ENCODE measurements at places on chromosomes 1 and 21.

DNA sequence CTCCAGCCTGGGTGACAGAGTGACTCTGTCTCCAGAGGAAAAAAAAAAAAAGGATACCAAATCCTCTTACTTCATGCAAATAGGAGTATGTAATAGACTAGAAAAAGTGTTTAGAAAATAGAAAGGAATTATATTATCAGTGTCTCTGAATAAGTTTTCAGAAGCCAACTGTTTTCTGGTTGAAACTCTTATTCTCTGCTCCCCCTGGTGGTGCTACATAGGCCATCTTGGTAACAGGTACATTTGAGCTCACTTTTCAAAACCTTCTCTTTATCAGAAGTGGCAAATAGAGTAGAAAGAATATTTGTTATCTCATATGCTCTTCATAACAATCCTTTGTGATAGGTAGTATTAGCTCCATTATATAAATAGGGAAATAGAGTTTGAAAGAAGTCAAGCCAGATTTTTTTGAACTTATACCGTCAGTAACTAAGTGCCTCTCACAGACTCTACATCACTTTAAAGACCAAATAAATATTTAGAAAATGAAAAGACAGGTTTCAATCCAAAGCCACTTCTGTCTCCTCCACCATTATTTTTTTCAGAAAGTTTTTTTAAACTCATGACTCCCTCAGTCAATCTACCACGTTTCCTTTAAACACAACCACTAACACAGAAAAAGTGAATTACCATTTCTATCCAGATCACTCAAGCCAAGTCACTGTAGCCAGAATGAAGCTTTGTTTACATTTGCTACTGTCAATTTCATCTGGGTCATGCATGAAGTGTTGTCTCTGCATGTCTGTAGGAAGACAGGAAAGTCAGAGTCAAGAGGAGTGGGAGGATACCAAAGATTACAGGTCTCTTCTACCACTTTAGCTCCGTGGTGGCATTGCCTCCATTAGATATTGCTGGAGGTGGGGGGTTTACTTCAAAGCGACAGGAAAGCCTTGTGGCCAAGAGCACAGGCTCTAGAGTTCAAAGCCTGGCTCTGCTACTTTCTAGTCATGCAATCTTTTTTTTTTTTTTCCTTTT lies 45.6 kb downstream of the IL23R start:
- no peak for DNase-seq

DNA sequence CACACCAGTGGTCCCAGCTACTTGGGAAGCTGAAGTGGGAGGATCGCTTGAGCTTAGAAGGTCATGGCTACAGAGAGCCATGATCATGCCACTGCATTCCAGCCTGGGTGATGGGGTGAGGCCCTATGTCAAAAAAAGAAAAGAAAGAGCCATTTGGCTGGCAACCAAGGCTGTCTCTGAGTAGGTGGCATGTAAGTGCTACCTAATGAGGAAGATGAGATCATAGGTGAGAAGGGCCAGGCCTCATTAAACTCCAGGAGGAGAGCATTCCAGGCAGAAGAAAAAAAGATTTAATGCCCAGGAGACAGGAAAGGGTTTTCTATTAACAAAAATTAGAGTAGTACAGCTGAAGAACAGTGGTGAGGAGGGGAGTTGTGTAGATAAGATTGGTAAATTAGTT lies 103.4 kb upstream of the ZNF678 start:
- no peak for DNase-seq

GRCh38 chr1:96538111-96538641 lies 183.4 kb upstream of the PTBP2 start:
- no peak for DNase-seq

- DNase-seq = no peak
These were observed 4.4 kb downstream of the HPCA start for GRCh38 chr1:32890516-32891240.

DNA sequence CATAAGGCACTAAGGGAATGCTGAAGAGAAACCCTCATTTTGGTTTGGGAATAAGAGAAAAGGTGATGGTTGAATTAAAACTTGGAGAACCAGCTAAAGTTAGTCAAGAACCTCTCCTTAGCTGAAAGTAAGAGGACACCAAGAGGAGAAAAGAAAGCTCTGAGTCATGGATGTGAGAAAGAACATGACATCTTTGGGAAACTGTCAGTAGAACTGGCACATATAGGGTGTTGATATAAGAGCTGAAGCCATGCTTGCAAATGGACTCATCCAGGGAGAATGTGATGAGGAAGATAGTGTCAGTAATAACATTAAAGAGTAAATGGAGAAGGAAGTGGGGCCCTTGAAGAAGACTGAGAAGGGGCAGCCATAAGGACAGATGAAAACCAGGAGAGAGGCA lies 54.3 kb downstream of the LRRC8C start:
- no peak for DNase-seq

DNA sequence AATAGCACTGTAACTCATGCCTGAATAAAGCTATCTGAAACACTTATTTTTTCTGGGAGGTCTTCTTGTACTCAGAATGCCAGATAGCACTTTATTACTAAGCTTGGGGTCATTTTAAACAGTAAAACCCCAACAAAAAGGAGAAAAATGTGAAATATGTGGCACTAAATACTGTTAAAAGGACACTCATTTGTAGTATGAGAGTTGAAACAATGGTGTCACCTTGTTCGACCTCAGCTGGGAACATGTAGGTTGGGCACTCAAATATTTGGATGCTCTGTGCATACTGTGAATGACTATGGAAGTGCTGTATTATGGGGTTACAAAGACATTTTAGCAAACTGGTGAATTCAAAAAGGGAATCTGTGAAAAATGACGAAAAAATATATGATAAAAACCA lies 53.9 kb downstream of the SELENOF start:
- DNase-seq = no peak

DNA sequence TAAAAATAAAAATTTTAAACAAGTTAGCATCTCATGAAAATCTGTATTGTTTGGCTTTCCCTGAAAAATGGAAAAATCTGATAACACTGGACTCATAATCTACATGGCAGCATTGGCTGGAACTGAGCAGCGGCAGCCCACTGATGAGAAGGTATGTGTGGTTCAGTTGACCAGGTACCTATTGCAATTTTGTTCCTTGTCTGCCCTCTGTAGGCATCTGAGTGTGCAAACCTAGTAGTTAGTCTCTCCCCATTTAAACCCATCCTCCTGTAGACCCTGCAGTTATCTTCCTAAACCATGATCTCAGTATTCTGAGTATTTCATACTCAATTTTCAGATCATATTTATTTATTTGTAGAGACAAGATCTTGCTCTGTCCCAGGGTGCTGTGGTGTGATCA lies 59.4 kb upstream of the SERBP1 start:
- no peak for DNase-seq

- no peak for DNase-seq
These were observed 43.4 kb downstream of the ATF3 start for GRCh38 chr1:212651977-212652376.

DNA sequence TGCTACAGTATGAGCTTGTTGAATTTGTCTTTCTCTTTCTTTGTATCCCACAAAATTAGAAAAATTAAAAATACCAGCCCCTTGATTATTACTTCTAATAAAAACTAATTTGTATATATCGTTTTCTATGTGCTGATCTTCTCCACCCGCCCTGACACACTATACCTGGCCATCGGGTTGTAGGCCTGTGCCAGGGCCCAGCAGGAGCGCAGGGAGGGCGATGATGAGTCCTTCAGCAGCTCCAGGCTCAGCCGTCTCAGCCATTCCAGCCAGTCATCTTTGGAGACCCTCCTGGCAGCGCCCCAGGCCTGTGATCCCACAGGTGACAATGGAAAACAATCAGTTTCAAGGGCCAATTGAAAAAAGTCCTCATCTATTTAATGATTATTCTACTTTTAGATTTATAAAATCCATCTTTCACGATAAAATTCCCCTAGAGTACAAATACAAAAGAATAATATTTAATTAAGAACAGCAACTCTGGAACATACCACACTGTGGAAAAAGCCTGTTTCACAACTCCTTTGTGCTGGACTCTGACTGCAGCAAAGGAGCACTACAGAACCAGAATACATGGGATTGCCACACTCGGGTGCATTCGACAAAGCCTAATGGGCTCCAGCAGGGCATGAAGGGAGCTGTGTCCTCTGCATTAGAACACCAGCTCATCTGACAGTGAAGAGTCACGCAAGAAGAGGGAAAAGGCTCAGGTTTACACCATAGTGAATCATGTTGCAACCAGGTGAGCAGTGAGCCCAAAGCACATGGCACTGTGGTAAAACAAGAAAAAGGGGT lies 15.4 kb downstream of the ANGPTL7 start:
- DNase-seq = no peak

DNA sequence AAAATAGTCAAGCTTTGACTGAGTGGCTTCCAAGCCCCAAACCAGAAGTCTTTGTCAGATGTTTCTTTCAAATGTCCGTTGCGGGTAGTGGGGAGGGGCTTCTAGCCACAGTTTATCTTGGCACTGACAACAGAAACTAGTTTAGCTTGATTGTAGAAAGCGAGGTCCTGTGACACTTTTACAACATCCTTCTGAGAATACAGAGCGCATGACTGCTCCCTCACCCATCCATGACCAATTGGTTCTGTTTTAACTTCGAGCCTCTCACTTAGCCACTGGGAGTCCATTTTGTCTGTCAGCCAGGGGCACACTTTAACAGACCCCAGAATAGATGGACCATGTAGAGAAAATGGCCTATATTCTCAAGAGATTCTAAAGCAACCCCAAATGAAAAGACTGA lies 199.2 kb upstream of the ST6GALNAC5 start:
- DNase-seq = no peak

DNA sequence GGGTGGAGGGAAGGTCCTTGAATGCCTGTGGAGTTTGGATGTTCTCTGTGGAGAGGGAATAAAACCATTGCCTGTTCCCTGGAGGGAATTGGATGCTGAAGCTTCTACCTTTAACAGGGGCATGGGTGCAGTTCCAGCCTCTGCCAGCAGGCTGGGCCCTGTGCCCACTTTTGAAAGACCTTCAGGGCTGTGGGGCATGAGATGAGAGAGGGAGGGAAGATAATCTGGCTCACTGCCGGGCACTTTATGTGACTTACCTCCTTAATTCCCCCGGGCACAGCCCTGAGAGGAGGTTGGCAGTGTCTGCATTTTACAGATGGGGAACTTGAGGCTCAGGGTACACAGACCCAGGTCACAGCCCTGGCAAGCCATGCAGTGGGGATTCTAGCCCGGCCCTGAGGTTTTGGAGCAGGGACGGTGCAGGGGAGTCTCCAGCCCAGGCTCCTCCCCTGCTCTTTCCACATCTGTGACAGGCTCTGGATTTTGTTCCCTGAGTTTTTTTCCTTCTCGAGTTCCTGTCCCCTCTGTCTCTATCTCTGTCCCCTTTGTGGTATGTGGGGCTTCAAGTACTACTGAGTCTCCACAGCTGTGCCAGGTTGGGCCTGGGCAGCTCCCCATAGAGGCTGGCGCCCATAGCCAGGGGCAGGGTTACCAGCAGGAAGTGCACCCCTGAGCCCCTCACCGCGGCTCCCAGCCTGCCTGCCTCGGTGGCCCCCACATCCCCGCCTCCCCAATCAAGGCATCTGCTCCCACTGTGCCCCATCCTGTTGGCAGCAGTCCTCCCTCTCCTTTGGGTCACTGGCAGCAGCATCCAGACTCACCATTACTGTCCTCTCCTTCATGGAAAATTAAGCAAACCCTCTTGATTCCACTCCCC lies 14.0 kb upstream of the THEMIS2 start:
- DNase-seq = peak; percentile 52

GRCh38 chr1:94778808-94779207 lies 41.3 kb upstream of the SLC44A3 start:
- DNase-seq = no peak

- DNase-seq = no peak
These were observed 64.5 kb downstream of the BCAR3 start for GRCh38 chr1:93616996-93617669.

DNA sequence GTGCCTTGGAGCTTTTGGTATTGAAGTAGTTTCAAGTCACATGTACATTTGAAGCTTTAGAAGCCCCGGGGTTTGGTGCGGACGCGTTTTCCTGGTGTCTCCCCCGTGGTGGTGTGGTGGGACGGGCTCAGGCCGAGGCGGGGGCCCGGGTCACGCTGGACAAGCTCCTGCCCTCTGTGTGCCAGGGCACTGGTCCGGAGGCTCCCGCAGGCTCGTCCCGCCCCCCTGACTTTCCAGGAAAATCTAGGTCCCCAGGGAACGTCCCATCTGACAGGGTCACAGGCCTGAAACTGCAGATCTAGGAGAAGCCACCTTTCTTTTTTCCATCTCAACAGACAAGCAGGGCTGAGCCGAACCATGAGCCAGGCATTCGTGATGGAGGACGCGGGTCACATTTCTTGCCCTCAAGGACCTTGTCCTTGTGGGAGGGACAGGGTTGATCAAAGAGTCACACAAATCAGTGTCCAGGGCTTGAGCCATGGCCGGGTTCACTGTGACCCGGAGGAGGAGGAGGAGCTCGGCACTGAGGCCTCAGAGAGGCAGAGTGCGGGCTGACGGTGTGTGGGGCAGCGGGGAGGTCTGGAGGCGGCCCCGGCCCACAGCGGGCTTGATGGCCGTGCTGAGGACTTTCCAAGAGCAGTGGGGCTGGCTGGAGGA lies 1.6 kb downstream of the DMRTB1 start:
- DNase-seq = no peak

GRCh38 chr1:240991230-240991629 lies 365.8 kb downstream of the RGS7 start:
- DNase-seq = no peak

DNA sequence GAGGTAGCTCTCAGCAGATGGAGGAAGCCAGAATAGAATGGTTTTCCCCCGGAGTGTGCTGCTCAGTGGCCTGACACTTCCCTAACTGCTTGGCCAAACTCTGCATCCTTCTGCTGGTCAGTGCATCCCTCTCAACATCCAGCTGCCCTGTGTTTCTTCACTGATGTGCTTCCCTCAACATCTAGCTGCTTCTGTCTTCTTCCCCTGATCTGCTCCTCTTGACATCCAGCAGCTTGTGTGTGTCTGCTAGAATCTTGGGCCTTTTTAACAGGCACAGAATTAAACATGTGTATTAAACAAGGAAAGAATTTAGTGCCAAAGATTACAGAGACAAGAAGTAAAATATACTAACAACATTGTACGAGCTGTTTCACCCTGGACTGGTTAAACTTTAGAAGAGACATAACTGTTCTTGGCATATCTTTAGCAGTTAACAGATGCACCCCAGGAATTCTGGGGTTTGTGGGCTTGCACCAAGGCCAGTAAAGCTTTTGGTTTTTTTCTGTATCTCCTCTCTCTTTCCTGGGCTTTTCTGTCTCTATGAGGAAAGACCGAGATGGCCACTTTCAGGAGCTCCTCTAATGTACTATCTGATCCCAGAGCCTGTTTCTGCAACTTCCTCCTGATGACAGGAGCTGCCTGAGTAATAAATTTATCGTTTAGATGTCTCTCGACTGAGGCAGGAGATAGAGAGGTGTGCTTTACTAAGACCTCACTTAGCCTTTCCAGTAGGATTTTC lies 34.8 kb upstream of the HSD3B1 start:
- DNase-seq = no peak

- DNase-seq = no peak
These were observed 35.2 kb downstream of the KANK4 start for GRCh38 chr1:62283986-62284385.

Data from AG09309 (cell line).